ENCODE measurements at places on chromosomes 3 and 15.

- DNase-seq: no peak
Measured at GRCh38 chr15:84988909-84989644, 7.4 kb downstream of the PDE8A start.

GRCh38 chr15:27538325-27538724 is 560.8 kb downstream of the OCA2 start:
- peak; percentile 47 for DNase-seq

- no peak for DNase-seq
Measured at GRCh38 chr15:86392874-86393273, 313.2 kb downstream of the AGBL1 start.

DNA sequence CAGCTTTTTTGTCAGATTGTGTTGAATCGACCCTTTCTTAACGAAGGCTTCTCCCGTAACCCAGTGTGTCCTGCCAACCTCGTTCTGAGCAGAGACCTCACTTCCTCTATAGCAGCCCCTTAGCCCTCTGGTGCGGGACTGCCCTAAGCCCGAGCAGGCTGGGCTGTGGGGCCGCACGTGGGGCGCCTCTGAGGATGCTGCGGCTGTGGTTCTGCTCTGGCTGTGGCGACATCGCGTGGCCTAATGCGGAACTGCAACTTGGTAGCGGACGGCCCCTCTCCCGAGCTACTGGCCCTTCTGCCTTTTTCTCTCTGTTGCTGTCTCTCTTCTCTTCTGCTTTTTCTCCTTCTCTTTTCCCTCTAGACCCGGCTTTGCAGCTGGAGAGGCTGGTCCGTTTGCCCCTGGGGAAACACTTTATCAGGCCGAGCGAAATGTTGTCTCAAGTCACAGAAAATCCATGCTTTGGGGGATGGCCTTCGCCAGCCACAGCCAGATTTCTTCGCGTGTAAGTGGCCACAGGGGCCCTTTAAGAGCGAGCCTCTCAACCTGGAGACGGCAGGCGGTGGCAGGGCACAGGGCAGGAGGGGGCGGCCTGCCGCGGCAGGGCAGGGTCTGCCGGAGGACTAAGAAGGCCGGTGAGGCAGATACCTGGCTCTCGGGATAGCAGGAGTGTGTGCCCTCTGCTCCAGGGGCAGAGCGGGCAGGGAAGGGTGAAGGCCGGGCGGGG is 19.4 kb upstream of the KIF23 start:
- peak; percentile 30 for DNase-seq

GRCh38 chr3:180408654-180409053 is 193.3 kb upstream of the TTC14 start:
- no peak for DNase-seq

DNA sequence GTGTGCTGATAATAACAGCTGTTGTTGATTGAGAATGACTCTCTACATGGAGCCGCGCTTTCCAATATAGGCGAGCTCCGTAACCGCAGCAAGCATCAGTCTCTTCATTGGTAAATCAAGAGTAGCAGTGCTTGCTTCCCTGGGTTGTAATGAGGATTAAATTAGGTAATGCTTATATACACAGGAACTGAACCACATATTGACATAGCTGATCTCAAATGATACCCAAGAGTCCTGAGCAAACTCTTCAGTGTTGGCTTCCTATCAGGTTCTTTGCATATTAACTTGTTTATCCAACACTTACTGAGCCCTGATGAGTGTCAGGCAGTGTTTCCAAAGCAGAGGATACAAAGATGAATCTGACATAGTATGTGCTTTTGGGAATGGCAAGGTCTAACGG is 46.4 kb upstream of the SLCO3A1 start:
- peak; percentile 70 for DNase-seq

DNA sequence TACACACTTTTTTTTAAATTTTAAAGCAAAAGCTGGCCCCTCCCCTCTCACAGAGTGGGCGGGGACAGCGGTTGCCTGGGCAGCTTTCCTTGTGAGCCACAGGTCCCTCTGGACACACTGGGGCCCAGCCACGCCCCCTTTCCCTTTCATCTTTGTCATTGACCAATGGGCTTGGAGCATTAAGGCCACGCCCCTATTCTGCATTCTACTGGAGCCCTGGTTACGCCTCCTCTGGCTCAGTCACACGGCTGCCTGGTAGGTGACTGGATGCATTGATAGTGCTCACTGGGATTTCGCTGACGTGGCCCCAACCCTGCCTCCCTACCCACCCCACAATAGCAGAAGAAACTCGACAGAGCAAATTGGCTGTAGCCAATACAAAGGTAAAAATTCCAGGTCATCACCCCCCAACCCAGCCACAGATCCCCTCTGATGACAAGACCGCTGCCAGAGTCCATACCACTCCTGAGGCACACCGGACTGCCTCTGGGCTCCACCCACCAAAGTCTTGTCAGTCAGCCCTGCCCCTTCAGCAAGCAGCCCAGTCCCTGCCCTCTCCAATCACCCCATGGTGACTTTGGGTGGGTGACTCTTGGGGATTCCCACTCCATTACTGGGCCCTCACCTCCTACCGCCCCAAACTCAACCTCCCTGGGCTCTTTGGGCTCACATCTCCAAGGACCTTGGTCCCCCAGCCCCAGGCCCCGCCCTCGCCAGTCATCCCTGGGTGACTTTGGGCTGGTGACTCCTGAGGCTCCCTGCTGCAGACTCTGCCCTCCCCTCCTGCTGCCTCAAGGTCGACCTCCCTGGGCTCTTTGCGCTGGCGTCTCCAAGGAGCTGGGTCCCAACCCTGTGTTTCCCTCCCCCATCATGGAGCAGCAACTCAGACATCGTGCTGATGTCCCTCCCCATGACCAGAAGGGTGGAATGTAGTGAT is 112.2 kb upstream of the FAN1 start:
- DNase-seq: no peak

GRCh38 chr3:124438813-124439212 is 291.4 kb upstream of the UMPS start:
- DNase-seq: no peak

DNA sequence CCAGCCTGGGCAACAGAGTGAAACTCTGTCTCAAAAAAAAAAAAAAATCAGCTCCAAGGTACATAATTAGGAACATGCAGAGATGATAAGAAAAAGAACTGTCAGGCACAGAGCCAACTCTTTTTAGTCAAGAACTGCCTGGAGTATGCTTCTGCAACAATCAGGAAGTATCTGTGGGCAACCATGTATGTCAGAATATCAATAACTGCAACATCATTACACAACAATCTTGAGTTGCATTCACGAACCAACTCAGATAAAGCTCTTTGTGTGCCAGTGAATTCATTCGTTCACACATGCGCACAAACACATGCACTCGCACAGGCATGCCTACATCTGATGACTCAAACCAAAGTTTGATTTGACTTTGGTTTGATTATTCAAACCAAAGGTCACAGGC is 32.1 kb downstream of the EFHB start:
- DNase-seq: no peak

DNA sequence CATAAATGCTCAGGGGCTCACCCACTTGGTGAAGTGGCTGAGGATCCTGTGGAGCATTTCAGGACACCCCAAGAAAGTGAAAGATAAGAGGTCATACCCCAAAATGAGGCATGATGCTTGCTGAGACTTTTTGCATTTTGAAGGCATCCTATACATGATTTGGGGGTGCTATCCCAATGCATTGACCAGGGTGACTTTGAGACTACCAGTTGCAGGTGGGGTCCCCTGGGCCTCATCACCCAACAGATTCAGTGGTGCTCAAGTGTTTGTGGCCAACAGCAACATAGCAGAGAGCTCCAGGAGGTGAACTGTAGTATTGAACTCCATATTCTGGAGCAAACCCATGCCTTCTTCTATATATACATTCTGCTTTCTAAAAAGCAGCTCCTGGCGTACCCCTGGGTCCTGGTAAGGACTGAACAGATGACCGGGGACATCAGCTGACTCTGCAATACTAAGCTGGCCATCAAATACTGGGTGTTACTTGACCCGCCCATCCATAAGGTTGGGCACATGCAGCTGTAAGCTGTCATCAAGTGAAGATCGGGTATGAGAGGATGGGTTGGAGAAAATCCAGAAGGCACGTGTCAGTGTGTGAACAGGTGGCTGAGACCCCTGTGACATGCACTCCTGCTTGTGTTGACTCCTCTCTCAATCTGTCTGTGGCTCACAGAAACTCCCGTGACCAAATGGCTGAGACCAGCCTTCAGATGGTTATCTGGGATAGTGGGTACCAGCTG is 143.3 kb downstream of the KLF13 start:
- no peak for DNase-seq

- DNase-seq: no peak
Measured at GRCh38 chr15:65226221-65226620, 14.9 kb upstream of the CILP start.

DNA sequence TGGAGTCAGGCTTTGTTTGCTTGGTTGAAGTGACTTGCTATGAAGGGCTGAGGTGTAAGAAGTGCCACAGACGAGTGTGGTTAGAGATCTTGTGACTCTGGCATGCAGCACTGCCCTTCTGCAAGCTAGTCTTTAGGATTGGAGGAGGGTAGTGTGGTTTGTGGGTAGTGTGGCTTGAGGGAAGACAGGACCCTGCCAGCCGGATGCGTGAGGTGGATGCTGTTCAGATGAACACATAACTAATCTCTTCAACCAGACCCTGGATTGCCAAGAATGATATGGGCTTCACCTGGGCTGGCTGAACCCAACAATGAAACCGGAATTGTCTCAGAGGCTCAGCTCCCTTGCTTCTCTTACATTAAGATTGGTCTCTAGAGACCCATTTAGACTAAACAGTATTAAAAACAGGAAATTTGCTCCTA is 32.7 kb downstream of the STARD9 start:
- no peak for DNase-seq

GRCh38 chr3:156107504-156107903 is 12.9 kb upstream of the KCNAB1 start:
- no peak for DNase-seq

Measured in NCI-H1930 (cell line).